ENCODE measurements at places on chromosomes 6 and 20.

GRCh38 chr6:120681204-120681603 is 653.1 kb downstream of the TBC1D32 start:
- DNase-seq, result no peak

DNA sequence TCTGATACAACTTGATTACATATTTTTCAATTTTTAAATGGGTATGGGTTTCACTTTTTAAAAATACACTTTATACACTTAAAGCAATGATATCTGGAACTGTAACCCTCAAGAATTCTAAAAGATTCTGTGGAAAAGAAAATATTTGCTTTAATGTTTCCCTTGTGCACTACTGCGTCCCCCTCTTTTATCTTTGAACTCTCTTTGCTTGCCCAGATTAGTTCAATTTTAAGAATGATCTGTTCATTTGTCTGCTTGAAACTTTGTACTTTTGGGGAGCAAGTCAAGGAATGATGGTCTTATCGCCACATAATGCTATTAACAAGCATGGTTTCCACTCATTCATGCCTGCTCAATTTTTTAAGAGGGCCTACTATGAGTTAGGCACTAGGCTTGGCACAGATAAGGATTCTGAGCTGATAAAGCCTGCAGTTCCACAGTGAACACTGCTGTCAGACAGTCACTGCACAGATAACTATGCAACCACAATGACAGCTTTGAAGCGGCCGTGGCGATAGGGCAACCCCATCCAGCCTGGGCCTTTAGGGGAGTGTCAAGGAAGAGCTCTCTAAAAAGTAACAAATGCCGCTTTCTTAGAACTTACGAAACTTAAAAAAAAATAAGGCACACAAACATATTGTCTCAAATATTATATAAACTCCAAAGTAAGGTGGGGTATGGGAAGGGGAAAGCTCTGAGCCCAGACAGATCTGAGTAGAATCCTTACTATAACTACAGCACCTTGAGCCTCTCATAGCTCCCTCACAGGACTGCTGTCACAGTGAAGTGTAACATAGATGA is 29.7 kb downstream of the FYN start:
- peak; percentile 97 for DNase-seq

DNA sequence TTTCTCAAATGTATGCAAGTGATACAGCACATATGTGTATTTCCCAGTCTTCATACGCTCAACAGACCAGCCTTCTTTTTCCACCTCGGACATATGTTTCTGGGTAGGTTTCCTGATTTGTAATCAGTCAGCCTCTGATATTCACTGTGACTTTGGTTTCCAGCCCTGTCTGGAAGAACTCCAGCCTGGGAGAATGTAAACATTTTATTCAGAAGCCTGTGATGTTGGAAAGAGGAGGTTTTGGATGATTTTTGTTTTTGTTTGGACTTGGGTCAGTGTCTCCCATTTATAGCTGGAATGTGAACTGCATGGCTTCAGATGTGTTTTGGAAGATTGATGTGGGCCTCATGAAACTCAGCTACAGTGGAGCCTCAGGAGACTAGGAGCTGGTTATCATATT is 172.2 kb upstream of the CENPW start:
- DNase-seq, result no peak

DNA sequence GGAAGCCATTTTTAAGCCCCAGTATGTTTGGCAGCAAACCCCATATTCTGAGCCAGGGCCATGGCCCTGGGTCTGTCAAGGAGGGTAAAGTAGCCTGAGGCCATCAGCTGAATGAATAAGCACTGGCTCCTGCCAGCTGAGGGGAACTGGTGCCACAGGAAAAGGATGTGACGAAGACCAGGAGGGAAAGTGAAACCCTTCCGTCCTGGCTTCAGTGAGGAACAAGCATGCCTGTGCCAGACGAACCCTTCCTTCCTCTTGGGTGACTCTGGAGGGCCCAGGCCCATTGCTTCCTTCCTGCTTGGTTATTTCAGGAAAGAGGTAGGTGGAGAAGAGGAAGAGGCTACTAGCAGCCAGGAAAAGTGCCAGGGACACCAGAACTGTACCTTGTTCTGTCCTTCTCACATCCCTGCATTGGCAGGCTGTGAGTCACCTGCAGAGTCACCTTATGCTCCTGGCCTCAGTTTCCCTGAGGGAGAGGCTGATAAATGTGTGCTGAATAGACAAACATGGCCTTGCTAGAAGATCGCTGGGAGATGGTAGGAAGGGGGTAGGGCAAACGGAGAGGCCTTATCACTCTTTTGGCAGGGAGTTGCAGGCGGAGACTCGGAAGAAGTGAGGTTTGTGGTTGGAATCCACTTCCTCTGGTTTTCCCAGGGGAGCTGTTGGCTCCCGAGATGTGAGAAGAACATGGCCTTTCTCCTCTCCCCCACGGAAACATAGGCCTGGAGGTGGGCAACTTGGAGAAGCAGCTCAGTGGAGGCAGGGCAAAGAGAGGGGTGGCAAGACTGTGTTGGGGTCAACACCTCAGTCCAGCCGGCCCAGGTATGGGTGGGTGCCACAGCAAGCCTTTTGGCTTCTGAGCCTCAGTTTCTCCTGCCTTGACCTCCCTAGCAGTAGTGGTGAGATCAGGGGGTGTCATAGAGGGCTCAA is 37.4 kb downstream of the COX4I2 start:
- DNase-seq, result peak; percentile 95

GRCh38 chr6:17835784-17836183 is 129.1 kb upstream of the NUP153 start:
- DNase-seq, result no peak

- no peak for DNase-seq
Observed at GRCh38 chr20:33026072-33026778, 5.2 kb upstream of the BPIFB6 start.

DNA sequence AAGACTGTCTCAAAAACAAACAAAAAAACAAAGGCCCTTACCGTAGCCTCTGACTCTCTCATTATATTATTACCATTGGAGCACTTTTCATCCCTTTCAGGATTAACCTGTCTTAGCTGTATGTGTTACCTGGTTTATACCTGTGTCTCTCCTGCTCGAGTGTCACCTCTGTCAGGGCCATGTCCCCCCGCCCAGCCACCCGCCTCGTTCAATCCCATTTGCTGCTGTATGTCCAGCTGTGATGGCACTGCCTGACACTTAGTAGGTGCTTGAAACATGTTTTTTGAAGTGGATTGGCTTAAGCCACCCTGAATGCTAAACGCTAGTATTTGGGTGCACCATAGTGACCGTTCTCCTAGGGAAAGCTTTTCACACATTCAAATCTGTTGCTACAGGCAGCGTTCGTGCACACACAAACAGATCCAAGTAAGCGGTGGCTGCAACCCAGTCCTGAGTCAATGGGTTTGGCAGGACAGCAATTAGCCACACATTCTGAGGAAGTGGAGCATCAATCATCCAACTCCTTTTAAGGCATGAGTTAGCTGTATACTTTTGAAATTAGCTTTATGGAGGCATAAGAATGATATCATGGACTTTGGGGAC is 98.9 kb upstream of the ZNF217 start:
- no peak for DNase-seq

DNA sequence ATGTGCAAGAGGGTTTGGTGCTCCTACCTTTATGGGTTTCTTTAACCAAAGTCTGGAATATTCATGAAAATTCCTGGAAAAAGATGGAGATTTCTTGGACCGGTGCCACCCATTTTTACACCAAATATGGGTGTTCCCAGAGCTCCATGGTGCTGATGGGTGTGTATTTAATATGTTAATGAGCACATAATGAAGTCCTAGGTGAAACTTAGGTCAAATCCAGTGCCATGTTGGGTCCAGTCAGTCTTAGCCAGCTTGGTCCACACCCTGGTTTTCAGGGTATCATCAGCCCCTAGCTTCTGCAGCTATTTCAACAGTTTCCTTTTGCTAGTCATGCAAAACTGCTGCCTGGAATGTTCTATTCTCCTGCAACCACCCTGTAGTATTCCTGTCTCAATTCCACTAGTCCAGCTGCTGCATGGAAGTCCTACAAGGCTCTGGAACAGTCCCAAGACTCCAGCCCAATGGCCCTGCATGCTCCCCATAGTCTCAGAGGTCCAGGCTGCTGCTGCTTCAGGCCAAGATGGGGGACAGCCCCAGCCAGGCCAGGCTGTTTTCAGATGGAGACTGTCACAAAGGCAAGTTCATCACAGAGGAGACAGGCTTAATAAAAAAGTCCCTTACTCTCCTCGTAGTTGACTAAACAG is 31.8 kb downstream of the CST9L start:
- no peak for DNase-seq

GRCh38 chr6:132587424-132587823 is 2.1 kb downstream of the TAAR5 start:
- DNase-seq, result no peak
